ENCODE measurements at places on chromosomes 6 and 20. TPM values are rescaled to one million over a fixed set of nuclear protein-coding genes. Genes with fewer than 3 reads are reported as not detected.

Gene ZSCAN31
- total RNA-seq = 26.2 TPM

Gene SMLR1
- not detected for total RNA-seq

GRCh38 chr6:166307082-166308032, 835 bp downstream of the PRR18 start:
- DNase-seq = no peak

GRCh38 chr6:116392132-116393013, 21.6 kb downstream of the DSE start:
- no peak for DNase-seq

Measured in MG63 (cell line).